CD4-positive, alpha-beta T cell treated with Interleukin-12 subunit alpha and Interleukin-12 subunit beta, for 1 hour (primary cell): ENCODE measurements at places on chromosomes 4 and X.
A peak's percentile ranks its signal among the peaks of the same experiment; 100 is the strongest.

- DNase-seq, result no peak
Observed at GRCh38 chr4:42366959-42367358, 30.3 kb upstream of the SHISA3 start.

DNA sequence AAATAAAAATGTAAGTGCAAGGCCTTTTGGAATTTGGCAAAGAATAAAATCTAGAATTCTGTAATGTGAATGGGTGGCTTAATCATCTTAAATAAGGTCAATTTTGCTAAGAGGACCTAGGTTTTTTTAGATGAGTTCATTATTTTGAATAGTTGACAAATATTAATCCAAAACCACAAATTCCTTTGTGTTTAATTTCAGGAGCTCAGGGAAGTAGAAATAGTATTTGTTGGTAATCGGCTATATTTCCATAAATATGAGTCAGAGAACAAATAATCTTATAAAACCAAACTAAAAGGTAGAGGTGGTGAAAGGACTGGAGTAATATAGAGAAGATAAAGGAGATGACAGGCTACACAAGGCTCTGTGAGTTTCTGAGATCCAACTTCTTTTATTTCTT is 190.4 kb upstream of the TLL1 start:
- DNase-seq, result no peak

DNA sequence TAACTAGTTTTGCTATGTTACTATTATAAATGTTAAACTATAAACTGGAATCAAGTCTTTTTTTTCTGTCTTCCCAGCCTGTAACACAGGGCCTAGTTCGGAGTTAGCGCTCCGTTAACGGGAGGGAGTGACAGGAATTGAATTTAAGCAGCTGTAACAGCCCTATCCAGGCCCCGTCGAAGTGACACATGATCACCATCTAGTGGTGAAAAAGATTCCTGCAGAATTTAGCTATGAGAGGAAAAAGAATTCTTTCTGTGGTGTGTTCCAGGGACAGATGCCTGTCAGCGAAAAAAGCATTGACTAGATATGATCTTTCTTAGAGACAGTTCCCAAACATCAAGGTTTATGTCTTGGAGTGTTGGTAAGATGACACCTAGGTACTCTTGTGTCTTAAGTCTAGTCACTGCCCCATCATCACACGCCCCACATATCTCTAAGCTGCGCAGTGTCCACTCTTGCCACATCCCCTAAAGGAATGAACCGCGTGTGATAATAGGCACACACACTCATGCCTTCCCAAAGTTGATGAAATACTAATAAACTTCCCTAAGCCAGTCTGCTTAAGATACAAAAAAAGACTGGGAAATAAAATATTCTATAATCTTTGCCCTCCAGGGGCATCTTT is 2.1 kb downstream of the GAB3 start:
- peak; percentile 79 for DNase-seq

DNA sequence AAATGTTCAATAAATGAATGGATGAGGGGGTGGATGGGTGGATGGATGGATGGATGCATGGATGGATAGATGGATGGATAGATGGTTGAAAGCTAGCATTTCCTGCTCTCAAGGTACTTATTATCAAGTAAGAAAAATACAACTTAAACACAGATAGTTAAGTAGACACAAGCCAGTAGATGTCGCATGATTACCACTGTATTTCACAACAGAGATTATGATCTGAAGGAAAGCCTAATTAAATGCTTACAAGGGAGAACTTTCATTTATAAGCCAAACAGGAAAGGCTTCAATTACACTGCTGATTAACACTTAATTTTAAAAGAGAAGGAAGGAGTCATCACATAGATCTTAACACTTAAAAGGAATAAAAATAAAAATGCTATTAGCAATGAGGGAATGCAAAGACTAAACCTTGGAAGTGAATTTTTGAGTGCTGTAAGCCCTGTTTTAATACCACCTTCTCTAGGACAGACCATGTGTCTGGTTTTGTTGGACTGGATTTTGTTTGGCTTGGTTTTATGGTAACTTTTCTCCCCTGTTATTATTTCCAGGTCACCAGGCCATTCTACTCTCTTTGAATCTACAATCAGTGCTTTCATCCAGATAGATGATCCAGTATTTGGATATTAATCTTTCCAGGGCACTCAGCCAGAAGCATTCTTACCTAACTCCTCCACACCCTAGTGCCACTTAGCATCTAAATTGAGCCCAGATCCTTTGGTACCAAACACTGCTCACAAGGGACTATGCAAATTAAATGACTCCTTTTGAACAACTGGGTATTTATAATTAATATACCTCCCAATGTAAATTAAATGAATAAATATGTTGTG is 75.5 kb upstream of the SLC39A8 start:
- peak; percentile 15 for DNase-seq

GRCh38 chr4:87087420-87087819 is 133.0 kb downstream of the KLHL8 start:
- DNase-seq, result no peak

DNA sequence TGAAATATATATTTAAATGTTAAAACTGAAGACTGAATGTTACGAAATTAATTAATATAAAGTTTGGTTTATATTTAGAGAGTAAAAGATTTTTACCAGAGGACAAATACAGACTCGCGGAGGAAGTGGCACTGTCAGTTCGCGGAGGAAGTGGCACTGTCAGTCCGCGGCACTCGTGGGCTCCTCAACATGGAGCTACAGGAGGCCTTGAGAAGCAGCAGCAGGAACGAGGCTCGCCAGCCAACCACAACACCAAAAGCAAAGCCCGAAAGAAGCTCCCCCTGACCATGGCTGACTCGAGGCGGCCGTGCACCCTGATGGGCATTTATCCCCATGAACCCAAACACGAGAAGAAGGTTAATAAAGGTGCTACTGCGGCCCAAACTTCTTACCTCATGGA is 125.3 kb upstream of the PABPC4L start:
- DNase-seq, result no peak

- no peak for DNase-seq
Observed at GRCh38 chr4:183362916-183363542, 40.8 kb upstream of the CLDN24 start.

GRCh38 chr4:88630756-88631155 is 38.5 kb downstream of the HERC3 start:
- no peak for DNase-seq
